Ovary (tissue), 10 donors: ENCODE measurements at places on chromosomes 5 and 9. TPM values are rescaled to one million over a fixed set of nuclear protein-coding genes. Genes with fewer than 3 reads are reported as not detected.

The PCDHGB3 gene
- 7.1 TPM for total RNA-seq

The ANKRD18B gene
- not detected for total RNA-seq

The AK8 gene
- 0.36 TPM for total RNA-seq

The CDC25C gene
- total RNA-seq: not detected

The RNF183 gene
- 0.38 TPM for total RNA-seq

The DPP7 gene
- total RNA-seq: 39.8 TPM

The SLC36A2 gene
- total RNA-seq: not detected

The ISL1 gene
- not detected for total RNA-seq

The ZDHHC11B gene
- 2.3 TPM for total RNA-seq

The ARID3C gene
- total RNA-seq: not detected

The ZBTB5 gene
- total RNA-seq: 10.2 TPM

The TMOD1 gene
- 73.1 TPM for total RNA-seq

The SRP19 gene
- total RNA-seq: 25.5 TPM

The RNF224 gene
- not detected for total RNA-seq
